ENCODE measurements at places on chromosomes 4 and X. TPM values are rescaled to one million over a fixed set of nuclear protein-coding genes. Genes with fewer than 3 reads are reported as not detected.

The KLHL13 gene
- 48.4 TPM for total RNA-seq

The CT55 gene
- total RNA-seq: not detected

The BMPR1B gene
- total RNA-seq: 0.15 TPM

The TMEM150C gene
- total RNA-seq: 1.5 TPM

The PCDH18 gene
- total RNA-seq: 33.4 TPM

The JADE3 gene
- 3.3 TPM for total RNA-seq

The POU3F4 gene
- not detected for total RNA-seq

The GLUD2 gene
- total RNA-seq: 0.68 TPM

The HTR2C gene
- not detected for total RNA-seq

The PHEX gene
- 1.2 TPM for total RNA-seq

The WNK3 gene
- 0.15 TPM for total RNA-seq

The FAM241A gene
- 0.47 TPM for total RNA-seq

The EGF gene
- total RNA-seq: 0.35 TPM

The HSFX4 gene
- not detected for total RNA-seq

All from smooth muscle cell of the coronary artery (primary cell).